ENCODE measurements at places on chromosomes 4 and X.

GRCh38 chr4:183906739-183907651, 1.9 kb downstream of the STOX2 start:
- no peak for DNase-seq

DNA sequence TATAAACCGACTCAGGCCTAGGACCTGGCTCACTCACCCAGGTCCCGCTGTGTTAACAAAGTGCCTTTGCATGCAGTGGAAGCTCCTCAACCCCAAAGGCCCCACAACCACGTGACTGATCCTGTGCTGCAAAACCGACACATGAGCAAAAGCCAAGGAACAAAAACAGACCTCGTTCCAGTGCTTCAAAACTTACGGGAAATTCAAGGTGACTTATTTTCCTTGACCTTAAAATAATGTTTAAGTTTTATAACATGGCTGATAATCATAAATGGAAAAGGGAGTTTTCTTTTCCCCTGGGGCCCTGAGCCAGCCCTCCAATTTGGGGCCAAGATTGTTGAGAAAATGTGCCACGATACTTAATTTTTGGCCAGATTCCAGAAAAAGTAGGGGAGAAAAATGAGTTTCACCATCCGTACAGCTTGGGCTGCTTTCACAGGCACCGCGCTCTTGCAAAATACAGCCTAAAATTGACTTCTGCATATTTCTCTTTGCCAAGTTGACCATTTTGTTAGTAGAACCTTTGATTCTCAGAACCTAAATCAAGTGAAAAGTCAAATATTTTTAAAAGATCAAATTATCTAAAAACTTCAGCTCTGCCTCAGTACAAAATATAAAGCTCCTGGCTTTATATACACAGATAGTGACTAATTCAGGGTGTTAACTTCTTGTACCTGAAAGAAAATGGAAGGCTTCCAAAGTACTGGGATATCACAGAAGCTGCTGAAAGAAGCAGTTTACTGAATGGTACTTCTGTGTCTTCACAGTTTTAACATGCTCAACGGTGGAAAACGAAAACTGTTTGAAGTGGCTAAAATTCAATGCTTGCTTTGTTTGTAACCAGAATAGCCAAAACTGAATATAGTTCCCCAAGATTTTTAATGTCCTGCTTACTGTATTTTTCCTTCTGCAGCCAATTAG, 93.8 kb downstream of the APBB2 start:
- DNase-seq, result peak; percentile 3

GRCh38 chrX:118660085-118660484, 67.3 kb upstream of the IL13RA1 start:
- DNase-seq, result no peak

DNA sequence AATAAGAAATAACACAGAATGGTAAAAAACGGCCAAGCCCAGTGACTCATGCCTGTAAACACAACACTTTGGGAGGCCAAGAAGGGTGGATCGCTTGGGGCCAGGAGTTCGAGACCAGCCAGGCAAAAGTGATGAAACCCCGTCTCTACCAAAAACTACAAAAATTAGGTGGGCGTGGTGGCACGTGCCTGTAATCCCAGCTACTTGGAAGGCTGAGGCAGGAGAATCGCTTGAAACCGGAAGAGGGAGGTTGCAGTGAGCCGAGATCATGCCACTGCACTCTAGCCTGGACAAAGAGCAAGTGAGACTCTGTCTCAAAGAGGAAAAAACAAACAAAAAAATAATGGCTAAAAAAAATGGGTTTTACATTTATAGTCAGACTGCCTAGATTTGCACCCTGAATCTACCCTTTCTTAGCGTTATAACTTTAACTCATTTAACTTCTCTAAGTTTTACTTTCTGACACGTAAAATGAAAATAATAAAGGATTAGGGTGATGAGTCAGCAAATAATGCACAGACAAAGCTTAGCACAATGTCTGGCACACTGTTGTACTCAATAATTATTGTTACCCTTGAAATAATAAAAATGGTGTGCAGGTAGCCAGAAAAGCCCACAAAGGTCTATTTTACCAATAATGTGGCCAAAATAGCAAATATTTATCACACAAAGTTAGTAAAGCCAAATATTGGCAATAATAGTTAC, 55.0 kb downstream of the ATP11C start:
- DNase-seq, result no peak
